ENCODE measurements at places on chromosomes 7 and 10.

DNA sequence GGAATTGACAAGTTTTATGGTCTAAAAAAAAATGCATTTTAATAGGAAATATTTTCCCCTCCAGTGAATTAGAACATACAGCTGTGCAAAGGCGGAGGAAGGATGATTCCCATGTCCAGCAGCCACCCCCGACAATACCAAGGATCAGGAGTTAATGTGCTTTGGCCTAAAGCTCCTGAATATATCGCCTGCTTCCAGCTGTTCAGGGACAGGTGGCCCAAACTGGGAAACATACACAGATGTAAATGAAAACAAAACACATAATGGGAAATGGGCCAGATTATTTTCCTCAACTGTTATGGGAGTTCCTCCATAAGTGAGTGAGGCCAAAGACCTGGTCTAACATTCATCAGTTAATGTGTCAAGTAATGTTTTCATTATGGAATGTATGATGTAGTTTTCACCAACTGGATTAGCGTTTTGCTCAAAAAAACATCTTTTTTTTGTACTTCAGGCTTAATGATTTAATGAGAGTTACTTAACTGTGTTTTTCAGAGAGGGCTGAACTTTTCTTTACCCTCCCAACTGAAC is 55.1 kb upstream of the LAMB1 start:
- DNase-seq = no peak

DNA sequence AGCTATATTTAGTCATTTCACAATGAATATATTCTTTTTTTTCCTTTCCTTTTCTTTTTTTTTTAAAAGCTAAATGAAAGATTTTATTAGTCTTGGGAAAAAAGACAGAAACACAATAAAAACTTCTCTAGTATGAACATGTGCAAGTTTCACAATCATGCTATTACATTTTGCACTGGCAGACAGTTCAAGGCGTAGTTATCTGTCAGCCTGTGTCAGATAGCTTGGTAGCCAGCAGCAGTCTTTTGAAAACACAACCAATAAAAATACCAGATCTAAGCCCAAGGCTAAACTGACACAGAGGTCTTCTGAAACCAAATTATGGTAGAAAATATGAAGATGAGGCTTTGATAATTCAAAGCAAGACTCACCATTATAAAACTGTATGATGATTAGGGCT is 205.8 kb upstream of the TEX47 start:
- DNase-seq = no peak

- DNase-seq = no peak
These were observed 75.6 kb downstream of the AMZ1 start for GRCh38 chr7:2763597-2763996.

DNA sequence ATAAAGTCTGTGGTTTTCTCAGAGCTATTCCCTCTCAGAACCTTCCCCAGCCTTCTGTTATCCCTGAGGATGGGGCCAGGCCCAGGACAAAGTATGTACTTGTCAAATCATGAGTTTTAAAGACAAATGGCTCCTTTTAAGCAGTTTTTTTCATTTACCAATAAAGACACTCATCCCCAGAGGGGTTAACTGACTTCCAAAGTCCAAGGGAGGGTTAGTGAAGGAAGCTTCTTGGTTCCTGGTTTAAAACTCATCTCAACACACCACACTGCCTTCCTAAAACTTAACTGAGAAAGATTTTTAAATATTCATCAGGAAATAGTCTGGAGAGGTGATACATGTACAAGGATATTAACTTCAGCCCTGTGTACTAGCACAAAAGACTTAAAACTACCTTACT is 15.9 kb downstream of the NMT2 start:
- no peak for DNase-seq

DNA sequence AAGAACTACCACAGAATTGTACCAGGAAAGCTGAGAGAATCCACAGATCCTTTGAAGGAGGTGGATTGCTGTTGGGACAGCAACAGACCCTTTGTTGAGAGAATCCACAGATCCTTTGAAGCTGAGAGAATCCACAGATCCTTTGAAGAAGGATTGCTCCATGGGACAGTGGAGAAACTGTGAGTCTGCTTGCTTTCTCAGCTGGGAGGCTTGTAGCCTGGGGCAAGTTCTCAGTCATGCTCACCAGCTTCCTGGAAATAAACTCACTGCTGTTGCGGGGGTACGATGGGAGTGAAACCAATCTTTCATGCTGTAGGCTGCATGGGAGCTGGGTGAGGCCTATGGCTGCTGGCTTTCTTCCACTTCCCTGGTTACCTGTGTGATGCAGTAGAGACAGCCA is 106.3 kb downstream of the C7orf25 start:
- DNase-seq = no peak

DNA sequence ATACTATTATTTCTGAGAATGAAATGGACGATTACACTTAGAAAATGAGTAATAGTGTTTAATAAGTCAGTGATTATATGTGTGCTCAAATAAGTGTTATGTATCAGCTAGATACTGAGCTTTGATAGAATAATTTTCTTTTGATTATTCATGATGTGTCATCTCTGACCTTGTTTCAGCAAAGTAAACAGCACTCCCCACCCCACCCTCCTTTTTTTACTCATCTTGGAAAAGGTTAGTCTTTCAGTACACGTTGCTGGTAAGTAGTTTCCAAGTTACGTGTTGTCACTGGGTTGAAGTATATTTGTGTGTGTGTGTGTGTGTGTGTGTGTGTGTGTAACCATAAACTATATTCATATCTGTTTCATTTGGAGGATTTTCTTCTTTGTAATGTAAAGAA is 84.1 kb downstream of the GNAI1 start:
- DNase-seq = no peak

DNA sequence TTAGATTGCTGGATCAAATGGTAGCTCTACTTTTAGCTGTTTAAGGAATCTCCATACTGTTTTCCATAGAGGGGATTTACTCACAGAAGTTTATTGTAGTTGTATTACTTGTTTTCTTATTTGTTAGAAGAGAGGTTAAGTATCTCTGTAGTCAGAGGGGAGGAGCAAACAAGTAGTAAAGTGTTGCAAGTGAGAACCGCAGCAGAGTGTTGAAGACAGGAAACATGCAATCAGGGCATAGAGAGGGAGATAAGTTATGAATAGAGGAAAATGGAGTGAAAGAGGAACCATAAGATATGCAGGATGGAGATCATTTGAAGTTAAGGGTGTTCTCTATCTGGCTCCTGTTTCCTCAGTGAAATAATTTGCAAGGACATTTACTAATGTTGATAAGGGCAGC is 331.4 kb upstream of the TMEM229A start:
- no peak for DNase-seq

DNA sequence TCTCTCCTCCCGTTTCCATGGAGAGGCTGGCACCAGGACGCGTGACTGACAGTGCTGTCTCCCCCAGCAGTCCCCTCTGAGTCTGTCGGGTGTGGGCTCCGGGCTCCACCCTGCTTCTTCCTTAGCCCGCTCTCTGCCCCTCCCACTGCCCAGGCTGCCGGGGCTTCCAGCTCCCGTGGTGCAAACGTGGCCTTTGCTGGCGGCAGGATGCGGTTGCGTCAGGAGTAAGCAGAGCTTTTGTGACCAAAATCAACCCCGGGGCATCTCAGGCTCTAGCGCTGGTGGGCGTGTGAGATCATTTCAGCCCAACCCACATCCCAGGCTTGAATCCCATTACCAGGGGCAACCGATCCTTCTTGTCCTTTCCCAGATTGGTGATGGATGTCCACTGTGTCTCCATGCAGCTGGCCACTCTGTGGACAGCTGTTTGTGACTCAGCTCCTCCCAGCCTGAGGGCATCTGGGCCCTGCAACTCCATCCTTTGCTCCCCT is 28.2 kb downstream of the PTPRE start:
- no peak for DNase-seq

DNA sequence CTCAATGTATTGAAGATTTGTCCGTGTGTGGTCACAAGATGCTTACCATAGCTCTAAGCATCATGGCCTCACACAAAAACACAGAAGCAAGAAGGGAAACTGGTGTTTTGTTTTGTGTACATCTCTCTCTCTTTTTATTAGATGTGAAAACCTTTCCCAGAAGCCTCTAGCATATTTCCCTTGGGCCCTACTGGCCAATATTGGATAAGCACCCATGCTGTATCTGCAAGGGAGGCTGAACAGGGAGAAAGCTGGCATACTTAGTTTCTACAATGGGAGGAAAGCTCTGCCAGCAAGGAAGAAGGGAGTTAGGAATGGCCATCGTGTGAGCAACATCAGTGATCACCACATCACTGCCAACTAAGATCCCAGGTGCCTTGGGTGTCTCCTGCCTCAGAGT is 9.6 kb upstream of the NAMPT start:
- no peak for DNase-seq

- no peak for DNase-seq
These were observed 1456.7 kb downstream of the REEP3 start for GRCh38 chr10:64977915-64978314.

- no peak for DNase-seq
These were observed 85.3 kb downstream of the EGFR start for GRCh38 chr7:55104123-55104522.

All from stimulated activated CD8-positive, alpha-beta memory T cell treated with anti-CD3 and anti-CD28 coated beads, Interleukin-12 subunit alpha, Interleukin-12 subunit beta, amount 100 ng/mL, for 1 hour (primary cell).